ENCODE measurements at places on chromosomes 2 and 18.

DNA sequence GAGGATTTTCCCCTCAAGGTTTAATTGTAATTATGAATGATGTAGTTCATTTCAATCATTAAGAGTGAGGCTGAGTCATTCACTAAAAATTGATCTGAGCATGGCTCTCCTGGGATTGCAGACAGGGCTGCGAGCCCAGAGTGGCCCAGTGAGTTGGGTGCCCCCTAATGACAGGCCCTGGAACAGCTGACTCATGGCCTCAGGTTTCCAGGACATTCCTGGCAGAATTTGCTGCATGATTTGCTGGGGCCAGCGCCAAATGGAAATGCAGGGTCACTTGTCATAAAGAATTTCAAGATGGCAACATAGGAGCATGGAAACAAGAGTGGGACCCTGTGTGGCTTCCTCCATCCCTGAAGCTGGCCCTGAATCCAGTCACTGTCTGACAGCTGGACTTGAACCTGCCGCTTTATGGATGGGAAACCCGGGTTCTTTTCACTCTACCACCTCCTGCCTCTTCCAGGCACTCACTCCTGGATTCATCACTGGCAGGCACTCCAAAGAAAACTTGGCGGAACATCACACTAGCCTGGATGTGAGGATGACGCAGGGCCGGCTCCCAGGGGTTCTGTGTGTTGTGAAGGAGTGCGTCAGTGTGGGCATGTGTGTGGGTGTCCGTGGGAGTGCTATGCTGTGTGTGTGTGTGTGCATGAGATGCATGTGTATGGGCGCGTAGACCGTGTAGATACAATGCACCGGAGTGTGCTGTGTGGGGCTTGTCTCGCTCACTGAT is 15.2 kb downstream of the OTOF start:
- no peak for DNase-seq

DNA sequence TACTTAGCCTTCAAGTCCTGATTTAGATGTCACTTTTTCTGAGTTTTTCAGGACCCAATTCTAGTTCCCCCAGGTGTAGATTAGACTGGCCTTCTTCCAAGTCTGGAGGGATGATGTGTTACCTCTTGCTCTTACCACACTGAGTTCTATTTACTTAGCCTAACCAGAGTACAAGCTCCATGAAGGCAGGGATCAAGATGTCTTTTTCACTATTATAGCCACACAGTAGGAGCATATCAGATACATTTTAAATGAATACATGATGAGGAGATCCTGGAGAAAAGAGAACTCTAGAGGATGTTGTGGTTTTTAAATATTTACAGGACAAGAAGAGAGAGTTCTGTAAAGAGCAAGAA is 30.3 kb downstream of the TMEM87B start:
- DNase-seq, result no peak

DNA sequence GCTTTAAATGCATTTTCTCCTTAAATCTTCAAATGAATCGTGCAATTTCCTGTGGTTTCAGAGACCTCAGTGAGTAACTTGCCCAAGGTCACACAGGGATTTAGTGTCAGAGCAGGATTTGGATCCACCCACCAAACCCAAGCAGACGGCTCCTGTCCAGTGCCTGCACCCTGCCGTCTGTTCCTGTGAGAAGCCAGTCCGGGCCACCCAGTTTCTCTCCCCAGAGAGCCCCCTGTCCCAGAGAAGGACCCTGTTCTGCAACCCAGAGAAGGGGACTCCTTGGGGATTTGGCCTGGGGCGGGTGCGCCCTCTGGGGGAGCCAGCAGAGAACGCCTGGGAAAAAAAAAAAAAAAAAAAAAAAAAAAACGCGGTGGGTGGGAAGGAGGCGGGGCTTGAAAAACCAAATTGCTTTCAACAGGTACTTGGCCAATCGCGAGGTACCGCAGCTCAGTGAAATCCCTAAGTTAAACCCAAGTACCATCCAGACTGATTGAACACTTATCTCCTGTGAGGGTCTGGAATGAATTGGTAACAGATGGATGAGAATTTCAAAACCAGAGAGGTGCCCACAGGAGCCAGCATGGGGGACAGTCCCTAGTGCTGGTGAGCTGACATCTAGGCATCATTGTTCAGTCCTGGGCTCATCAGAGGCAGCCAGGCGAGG is 30.9 kb upstream of the REEP1 start:
- peak; percentile 15 for DNase-seq

DNA sequence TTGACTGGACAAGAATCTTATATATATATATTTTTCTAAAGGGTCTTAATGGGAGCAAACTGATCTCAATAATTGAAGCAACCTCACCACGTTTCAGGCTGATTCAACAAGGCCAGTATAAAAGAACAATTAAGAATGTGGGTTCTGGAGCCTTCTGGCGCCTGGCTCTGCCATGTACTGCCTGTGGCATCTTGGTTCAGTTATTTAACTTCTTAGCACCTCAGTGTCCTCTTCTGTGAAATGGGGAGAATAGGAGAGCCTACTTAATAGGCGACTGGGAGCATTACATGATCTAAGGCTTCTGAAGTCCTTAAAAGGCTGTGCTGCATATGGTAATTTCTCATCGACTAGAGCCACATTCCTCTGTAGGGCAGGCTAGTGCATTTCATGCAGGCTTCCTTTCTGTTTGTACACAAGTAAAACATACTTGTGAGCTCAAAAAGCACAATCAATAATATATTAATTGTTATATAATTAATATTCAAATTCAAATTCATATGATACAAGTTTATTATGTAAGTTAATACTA is 118.4 kb upstream of the LYPD1 start:
- DNase-seq, result no peak

GRCh38 chr18:48229552-48229981 is 179.6 kb downstream of the ZBTB7C start:
- DNase-seq, result no peak
